A549 treated with CORT108297 at 1 μM for 4 hours (cell line): ENCODE measurements at places on chromosomes 4 and X. TPM values are rescaled to one million over a fixed set of nuclear protein-coding genes. Genes with fewer than 3 reads are reported as not detected.

RAP1GDS1 gene
- 22.9 to 27.9 TPM (median 23.5 TPM) in 5 replicates for total RNA-seq

HELT gene
- not detected in 5 replicates for total RNA-seq

TRIML1 gene
- 0.07 to 0.08 TPM in 2 of 5 replicates, not detected in the others for total RNA-seq

ZIC3 gene
- not detected in 5 replicates for total RNA-seq

RCHY1 gene
- total RNA-seq, result 12.5 to 21.7 TPM (median 15.8 TPM) in 5 replicates

OTC gene
- not detected in 5 replicates for total RNA-seq

DMRTC1 gene
- total RNA-seq, result 0.07 TPM in 1 of 5 replicates, not detected in the others

CRLF2 gene
- 0.98 to 1.5 TPM (median 1.3 TPM) in 5 replicates for total RNA-seq

NPY5R gene
- total RNA-seq, result not detected in 5 replicates

PCYT1B gene
- total RNA-seq, result not detected in 5 replicates

DRD5 gene
- total RNA-seq, result not detected in 5 replicates

VSIG1 gene
- total RNA-seq, result 0.10 to 0.43 TPM (median 0.24 TPM) in 5 replicates

PF4V1 gene
- not detected in 5 replicates for total RNA-seq

NEK1 gene
- total RNA-seq, result 2.6 to 3.5 TPM (median 2.6 TPM) in 5 replicates

ABHD18 gene
- 3.0 to 3.8 TPM (median 3.5 TPM) in 5 replicates for total RNA-seq

RAB40A gene
- total RNA-seq, result 0.04 TPM in 1 of 5 replicates, not detected in the others
